ENCODE measurements at places on chromosomes 5 and 9.

DNA sequence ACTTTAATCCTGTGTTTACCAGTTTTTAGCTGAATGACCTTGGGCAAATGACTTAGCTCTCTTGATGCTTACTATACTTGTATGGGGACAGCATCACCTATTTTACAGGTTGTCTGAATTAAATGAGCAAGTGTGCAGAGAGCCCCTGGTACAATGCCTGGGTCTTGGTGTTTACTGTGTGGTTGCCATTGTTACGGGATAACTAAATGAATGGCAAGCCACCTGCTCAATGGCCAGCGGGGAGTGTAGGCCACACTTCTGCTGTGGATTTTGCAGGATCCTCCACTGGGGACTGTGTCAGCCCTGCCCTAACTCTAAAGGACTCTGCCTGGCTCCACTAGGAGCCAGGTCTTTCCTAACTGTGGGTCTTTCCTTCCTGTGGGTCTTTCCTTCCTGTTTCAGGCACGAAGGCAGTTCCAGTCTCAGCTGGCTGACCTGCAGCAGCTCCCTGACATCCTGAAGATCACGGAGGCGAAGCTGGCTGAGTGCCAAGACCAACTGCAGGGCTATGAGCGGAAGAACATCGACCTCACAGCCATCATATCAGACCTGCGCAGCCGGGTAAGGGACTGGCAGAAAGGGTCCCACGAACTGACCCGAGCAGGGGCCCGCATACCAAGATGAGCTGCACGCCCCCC, 10.3 kb upstream of the GLE1 start:
- DNase-seq: no peak

DNA sequence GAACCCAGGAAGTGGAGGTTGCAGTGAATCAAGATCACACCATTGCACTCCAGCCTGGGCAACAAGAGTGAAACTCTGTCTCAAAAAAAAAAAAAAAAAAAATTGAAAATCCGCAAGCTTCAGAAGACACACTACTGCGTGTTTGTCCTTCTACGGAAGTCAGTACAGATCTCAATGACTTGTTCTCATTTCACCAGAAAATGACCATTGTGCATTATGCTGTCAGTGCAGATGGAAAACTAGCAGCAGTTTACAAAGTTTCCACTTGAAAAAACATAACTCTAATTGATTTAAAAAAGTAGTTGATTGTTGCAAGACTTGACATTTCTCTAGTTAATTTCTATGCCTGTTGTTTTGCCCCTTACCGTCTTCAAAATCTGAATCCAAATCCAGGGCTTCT, 298.0 kb upstream of the DMRT1 start:
- no peak for DNase-seq

DNA sequence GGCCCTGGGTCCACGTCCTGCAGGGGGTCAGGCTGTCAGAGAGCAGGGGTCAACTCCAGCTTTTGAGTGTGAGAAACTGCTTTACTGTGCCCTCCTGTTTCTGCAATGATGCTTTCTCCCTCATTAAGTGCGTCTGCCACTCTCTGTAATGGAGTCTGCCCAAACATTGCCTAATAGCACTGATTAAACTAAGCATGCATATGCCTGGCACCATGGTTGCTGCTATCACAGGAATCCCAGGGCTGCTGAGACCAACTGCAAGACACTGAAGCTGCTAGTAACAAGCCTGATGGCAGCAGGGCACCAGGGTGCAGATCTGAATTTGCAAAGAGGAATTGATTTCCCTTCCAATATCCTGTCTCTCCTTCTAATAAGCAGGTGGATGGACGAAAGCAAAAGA, 125.3 kb downstream of the SLC24A2 start:
- DNase-seq: no peak

- DNase-seq: no peak
Measured at GRCh38 chr9:130443840-130444492, 795 bp upstream of the ASS1 start.

- DNase-seq: no peak
Measured at GRCh38 chr5:33833237-33833575, 58.6 kb downstream of the ADAMTS12 start.

- no peak for DNase-seq
Measured at GRCh38 chr5:65623482-65623881, 651 bp downstream of the TRIM23 start.

- DNase-seq: no peak
Measured at GRCh38 chr5:30926218-30926617, 267.3 kb upstream of the CDH6 start.

GRCh38 chr9:27094640-27095298, 14.3 kb upstream of the TEK start:
- peak; percentile 29 for DNase-seq

- peak; percentile 65 for DNase-seq
Measured at GRCh38 chr5:37875051-37875787, 35.4 kb upstream of the GDNF start.

DNA sequence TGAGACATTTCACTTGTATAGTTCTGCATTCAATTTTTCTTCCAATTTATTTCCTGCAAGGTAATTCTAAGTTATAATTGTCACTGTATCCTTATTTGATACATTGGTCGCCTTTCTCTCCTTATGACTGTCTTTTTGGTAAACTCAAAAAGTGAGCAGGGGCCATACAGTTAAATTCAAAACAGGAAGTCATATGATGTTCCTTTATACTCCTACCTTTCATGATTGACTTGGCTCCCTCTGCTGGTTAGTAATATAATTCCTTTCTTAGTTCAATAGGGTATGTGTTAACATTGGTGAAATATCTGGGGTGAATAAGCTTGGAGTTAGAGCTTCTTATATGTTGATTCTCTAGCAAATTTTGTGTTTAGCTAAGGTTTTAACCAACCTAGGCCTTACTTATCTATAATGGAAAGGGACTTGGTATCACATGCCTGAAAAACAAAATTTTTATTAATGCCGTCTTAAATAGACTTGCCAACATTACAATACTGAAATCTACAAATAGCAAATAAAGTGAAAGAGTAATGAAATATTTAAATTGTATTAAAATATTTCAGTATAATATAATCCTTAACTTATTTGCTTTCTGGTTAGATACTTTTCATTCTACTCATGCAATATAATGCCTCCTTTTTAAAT, 6.0 kb upstream of the NIPBL start:
- DNase-seq: no peak

- peak; percentile 99 for DNase-seq
Measured at GRCh38 chr9:129776938-129777768, 24.3 kb upstream of the PTGES start.

DNA sequence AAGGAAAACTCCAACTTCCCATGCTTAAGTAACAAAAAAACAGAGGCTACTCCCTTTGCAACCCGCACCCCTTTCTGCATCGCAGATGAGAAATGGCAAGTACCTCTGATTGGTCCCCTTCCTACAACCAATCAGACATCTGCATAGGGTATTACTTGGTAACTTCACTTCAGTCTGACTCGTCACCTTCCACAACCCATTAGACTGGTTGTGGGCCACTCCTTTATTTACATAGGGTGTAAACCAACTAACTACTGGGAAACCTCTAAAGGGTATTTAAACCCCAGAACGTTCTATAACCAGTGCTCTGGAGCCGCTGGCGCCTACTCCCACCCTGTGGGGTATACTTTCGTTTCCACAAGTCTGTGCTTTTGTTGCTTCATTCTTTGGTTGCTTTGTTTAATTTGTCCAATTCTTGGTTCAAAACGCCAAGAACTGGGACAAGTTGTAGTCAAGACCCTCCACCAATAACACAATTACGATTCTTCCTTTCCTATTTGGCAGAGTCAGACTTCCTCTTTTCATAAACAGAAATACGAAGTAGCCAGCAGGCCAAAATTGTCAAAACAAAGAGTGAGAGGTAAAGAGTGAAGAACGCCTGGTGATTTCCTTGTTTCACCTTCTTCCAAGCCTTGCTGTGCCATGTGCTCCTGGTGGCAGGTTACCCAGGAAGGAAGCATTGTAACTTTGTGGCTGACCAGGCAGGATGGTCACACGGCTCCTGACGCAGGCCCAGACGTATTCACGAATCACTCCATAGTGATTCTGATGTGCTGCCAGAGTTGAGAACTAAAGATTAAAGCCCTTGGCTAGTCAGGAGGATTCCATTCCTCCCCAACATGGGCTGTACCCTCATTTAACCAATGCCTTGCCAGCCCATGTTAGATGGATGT, 477.4 kb downstream of the ARHGEF28 start:
- DNase-seq: no peak

DNA sequence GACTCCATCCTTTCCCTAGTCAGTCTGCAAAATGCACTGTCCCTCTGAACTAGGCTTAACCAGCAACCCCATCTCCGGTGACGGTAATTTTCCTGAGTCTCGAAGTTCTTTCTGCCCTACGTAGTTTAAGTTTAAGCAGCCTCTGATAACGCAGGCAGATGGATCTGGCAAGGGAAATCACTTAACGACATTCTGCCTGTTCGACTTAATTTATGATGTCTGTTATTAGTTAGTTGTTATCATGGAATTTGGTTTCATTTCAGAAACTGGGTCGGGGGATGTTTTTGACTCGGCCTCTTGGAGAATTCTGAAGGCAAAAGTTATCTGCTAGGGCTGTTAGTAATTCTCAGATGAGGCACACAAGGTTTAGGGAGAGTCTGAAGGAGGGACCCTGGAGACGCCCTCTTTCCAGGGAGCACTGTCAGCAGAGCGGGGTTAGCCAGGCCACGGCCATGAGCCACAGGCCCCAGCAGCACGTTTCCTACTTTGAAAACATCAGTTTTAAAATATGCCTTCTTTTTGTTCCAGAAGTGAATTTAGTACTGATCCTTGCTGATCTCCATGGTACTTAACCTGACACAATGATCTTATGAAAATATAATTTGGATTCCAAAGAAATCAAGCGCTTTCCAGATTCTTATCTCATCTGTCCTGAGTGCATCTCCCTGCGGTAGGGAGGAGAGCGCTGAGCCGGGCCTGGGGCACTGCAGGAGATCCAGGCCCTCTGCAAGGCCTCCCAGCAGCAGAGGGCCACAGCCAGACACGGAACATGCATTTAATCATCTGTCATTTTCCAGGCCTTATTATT, 171.0 kb upstream of the OTULINL start:
- DNase-seq: no peak

- no peak for DNase-seq
Measured at GRCh38 chr9:128909859-128910258, 10.9 kb upstream of the PHYHD1 start.

- no peak for DNase-seq
Measured at GRCh38 chr9:70574151-70574837, 159.8 kb upstream of the KLF9 start.

DNA sequence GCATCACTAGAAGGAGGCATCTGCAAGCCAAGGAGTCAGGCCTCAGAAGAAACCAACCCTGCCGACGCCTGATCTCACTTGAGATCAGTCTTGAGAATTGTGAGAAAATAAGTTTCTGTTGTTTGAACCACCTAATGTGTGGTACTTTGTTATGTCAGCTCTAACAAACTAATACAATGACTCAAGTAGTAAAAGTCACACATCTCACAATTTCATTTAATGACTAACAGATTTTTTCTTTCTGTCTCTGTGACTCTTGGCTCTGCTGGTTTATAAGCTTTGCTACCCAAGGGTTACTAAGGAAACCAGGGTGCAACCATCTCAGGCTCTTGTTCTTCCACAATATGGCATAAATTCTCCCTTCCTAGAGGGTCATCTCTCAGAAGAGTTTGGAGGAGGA, 315.8 kb upstream of the GRAMD2B start:
- DNase-seq: no peak

GRCh38 chr5:76475936-76476335, 72.9 kb downstream of the IQGAP2 start:
- no peak for DNase-seq

DNA sequence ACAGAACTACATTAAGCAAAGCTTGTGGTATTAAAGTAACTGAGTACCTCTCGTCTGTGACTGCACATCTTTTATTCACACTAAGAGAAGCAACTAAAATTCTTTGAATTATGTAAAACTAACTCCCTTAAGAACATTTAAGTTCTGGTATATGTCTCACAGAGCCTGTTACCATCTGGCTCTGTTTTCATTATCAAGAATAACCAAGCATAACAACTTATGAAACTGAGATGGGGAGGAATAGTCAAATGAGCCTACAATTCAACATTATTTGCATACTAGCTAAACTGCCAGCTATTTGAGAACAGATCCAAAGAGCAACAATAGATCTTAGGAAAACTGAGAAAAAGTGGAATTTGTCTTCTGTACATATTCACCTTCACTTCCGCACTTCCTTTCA, 25.3 kb upstream of the ISOC1 start:
- DNase-seq: no peak

All from GM04504 (cell line).